ENCODE measurements at places on chromosomes 5 and 9. TPM values are rescaled to one million over a fixed set of nuclear protein-coding genes. Genes with fewer than 3 reads are reported as not detected.

DNA sequence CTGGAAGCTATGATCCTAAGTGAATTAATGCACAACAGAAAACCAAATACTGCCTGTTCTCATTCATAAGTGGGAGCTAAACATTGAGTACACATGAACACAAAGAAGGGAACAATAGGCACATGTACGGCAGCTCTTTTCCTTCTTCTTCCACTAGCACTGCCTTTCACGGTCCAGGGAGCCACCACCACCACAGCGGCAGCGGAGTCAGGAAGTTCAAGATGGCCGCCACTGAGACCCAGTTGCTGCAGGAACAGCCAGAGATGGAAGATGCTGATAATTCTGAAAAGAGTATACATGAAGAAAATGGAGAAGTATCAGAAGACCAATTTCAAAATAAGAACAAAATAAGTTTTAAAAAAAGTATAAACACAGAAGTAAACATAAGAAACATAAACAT, 39.5 kb upstream of the TNFSF15 start:
- H3K4me1 ChIP-seq = peaks cover 6% of the 10 kb centered on the region
- H3K27ac ChIP-seq = no peak overlapping the region
- no peaks in the 10 kb centered on the region for H3K27me3 ChIP-seq
- no peak overlapping the region for H3K4me3 ChIP-seq
- no peak for DNase-seq

DNA sequence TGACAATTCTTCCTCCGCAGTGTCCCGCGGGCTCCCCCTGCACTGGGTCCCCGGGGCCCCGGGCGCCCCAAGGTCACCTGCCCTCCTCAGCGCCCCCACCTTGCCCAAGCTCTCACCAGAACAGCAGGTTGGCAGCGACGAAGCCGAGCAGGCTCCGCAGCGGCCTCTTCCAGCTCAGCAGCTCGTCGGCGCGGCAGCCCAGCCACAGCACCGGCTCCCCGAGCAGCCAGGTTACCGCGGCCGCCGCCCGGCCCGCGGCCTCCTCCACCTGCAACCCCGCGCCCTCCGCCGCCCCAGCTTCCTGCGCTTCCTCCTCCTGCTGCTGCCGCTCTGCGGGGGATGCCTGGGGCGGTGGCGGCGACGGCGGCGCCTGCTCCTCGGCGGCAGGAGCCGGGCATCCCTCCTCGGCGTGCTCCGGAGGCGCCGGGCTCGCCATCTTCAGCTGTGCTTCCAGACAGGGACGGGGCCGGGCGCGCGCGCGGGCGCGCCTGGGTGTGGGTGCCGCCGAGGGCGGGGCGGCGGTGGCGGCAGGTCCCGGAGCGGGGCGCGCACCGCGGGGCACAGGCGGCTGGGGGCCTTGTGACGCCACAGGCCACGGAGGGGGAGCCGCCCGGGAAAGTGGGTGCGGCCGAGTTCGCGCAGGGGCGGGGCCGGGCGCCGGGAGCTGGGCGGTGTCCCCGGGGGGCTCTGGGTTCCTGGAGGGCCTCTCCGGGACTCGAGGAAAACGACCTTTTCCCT, at the start of gene RETREG1:
Gene RETREG1 (minus strand): TSS at position 462 of the 738 bp plus-strand sequence. CDS start 26 bp downstream, at position 436.
- peaks cover 42% of the 10 kb centered on the region for H3K27me3 ChIP-seq
- H3K36me3 ChIP-seq = no peaks in the 10 kb centered on the region
- H3K4me3 ChIP-seq = peak within 1 kb of the TSS; percentile 75
- peak; percentile 61 for DNase-seq
- H3K4me1 ChIP-seq = peaks cover 13% of the 10 kb centered on the region
- H3K27ac ChIP-seq = no peak within 1 kb of the TSS

ERAP2 gene
- 9.6 TPM for total RNA-seq

- no peaks in the 10 kb centered on the region for H3K4me1 ChIP-seq
- H3K27ac ChIP-seq = no peak overlapping the region
- H3K4me3 ChIP-seq = no peak overlapping the region
- H3K36me3 ChIP-seq = no peaks in the 10 kb centered on the region
- no peak for DNase-seq
- H3K27me3 ChIP-seq = peaks cover 9% of the 10 kb centered on the region
These were observed 202.5 kb upstream of the GAS1 start for GRCh38 chr9:87149799-87150198.

DNA sequence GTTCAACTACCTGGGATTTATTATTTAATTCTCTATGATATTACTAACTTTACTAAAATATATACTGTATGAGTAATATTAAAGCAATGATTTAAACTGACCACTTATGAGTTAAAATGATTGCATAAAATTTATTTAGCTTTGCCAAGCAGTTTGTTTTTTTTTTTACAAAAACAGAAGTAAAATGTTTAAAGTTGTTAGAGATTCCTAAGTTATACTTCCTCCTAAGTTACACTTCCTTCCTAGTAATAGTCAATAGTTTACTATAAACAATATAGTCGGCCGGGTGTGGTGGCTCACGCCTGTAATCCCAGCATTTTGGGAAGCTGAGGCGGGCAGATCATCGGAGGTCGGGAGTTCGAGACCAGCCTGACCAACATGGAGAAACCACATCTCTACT, 23.7 kb upstream of the LRRC19 start:
- no peaks in the 10 kb centered on the region for H3K27me3 ChIP-seq
- H3K36me3 ChIP-seq = no peaks in the 10 kb centered on the region
- no peak overlapping the region for H3K27ac ChIP-seq
- no peaks in the 10 kb centered on the region for H3K4me1 ChIP-seq
- no peak overlapping the region for H3K4me3 ChIP-seq

All from PC-3 (cell line).